ENCODE measurements at places on chromosomes 7 and 10.

DNA sequence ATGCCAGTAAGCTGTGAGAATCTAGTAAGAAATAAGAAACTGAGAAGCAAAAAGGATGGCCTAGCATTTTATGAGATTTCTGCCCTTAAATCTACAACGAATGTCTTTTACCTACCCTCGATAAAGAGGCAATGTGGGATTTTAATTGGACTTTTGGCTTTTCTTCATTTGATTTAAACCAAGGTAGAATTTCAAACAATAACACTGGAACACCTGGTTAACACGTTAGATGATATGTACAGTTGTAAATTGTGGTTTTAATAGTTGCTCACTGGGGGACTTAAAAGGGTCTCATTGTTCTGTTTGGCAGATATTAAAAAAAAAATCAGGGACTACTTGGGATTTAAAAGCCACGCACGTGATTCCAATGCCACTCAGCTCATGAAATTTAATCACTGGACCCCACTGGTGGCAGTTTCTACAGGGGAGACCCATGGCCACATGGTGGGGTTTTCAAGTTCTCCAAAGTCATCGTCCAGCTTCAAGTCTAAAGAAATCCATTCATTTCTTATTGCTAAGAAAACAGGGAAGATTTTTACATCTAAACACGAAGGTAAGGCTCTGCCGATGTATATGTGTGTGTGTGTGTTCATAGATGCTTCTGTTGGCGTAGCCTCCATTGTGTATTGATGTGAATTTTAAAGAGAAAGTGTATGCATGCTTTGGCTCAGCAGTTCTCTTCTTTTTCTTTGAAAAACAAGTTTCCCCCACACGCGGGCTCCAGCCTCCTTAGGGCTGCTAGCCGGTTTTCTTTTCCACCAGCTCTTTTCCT is 588.6 kb upstream of the MKI67 start:
- no peak for DNase-seq

- DNase-seq: no peak
Observed at GRCh38 chr7:11261470-11261869, 287.8 kb downstream of the PHF14 start.

DNA sequence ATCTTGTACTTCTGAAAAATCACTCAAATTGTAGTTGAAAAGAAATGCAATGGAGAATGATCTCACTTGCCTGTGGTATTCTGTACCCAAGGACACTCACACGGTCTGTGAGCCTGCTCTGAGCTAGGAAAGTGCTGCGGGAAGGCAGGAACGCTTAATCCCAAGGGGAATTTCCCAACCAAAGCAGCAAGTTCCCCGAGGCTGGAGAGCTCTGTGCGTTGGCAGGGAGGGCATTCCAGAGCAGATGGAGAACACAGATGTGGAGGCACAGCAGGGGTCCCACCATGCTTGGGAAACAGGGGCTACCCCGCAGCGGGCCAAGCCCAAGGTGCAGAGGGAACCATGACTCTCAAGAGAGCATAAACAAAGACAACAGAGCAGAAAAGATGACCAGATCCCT is 13.6 kb downstream of the SVIL start:
- DNase-seq: no peak

DNA sequence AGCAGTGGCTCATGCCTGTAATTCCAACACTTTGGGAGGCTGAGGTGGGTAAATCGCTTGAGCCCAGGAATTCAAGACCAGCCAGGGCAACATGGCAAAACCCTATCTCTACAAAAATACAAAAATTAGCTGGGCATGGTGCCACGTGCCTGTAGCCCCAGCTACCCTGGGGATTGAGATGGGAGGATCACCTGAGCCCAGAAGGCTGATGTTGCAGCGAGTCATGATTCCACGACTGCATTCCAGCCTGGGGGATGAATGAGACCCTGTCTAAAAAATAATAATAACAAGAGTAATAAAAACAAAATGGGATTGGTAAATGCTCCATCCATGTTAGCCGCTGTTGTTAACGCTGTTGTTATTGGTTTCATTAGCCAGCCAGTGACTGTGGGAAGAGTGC is 1.3 kb upstream of the HKDC1 start:
- DNase-seq: no peak

All from progenitor cell of endocrine pancreas (in vitro differentiated cells).